ENCODE measurements at places on chromosomes 13 and 19.

- DNase-seq = no peak
Observed at GRCh38 chr13:81686877-81687276, 1346.0 kb upstream of the SPRY2 start.

GRCh38 chr13:61149331-61149730 is 266.3 kb downstream of the PCDH20 start:
- no peak for DNase-seq

- DNase-seq = no peak
Observed at GRCh38 chr19:55902080-55902751, 29.9 kb downstream of the NLRP13 start.

DNA sequence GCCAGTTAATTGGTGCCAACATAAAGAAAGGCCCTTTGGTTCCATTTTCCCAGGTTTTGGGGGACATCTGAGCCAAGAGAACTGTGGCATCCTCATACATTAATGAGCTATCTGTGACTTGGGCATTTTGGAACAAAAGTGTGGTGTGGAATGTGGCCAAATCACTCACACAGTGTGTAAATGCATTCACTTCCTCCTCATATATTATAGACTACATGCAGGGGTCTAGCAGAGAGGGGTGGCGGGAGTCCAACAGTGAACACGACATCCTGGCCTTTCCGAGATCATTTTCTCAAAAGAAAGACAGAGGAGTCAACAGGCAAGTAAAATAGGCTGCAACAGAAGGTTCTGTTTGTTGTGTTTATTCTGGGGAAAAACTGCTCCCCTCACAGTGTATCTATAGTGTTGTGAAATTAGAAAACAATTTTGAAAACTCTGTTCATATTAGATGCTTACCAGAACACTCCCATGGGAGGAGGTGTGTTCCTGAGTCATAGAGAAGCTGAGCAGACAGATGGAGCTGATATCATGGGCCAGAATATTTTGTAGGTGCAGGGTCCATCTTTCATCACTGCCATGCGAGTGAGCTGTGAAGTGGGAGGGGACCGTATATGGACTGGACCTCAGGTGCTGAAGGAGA is 36.9 kb downstream of the PABPC3 start:
- DNase-seq = no peak

- no peak for DNase-seq
Observed at GRCh38 chr13:32178763-32179162, 136.4 kb downstream of the ZAR1L start.

DNA sequence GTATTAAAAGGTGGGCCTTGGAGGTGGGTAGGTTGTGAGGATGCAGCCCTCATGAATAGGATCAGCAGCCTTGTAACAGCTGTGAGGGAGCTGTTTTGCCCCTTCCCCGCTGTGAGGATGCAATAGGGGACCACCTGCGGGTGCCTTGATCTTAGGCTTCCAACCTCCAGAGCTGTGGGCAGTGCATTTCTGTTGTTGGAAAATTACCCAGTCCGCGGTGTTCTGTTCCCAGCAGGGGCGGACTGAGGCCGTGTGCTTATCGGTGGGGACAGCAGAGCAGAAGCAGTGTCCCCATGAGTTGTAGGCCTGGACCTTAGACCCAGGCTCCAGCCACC is 54.8 kb upstream of the TEX29 start:
- no peak for DNase-seq

DNA sequence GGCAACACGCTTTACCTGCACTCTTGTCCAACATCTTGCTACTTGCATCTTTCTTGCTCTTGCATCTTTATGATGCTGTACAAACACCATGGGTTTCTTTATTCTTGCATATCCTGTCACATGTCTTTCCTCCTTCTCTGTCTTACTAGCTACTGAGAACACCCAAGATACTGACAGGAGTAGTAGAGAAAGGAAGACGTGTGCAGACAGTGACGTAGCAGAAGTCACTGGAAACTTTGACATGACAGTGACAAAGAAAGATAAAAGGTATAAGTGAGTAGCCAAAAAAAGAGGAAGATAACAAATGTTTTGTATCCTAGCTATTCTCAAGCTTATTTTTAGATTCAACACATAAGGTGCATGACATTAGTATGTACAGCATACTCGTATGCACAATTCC is 34.2 kb downstream of the TRPC4 start:
- DNase-seq = no peak

- DNase-seq = no peak
Observed at GRCh38 chr19:5006201-5006600, 37.3 kb downstream of the KDM4B start.

DNA sequence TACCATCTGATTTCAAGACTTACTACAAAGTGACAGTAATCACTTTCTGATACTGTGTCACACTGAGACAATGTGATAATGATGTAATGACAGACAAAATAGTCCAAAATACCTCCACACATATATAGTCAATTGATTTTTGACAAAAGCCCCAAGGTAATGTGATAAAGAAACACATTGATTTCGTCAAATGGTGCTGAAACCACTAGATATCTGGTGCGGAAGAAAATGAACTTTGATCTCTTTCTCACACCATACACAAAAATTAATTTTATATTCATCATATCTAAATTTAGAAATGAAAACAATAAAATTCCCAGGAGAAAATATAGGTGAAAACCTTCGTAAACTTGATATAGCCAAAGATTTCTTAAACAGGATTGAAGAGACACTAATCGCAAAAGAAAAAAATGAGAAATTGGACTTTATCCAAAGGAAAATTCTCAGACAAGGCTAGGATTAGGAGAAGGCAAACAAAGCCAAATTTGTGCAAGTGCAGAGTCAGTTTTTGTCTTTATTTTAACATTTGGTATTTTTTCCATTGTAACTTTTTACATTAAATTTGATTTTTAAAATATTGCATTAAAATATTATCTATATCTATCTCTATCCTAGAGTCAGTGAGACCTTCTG is 739.9 kb downstream of the DIAPH3 start:
- DNase-seq = no peak

GRCh38 chr19:604355-604754 is 14.7 kb downstream of the HCN2 start:
- no peak for DNase-seq

GRCh38 chr13:85373322-85373721 is 425.9 kb downstream of the SLITRK6 start:
- DNase-seq = no peak

- peak; percentile 44 for DNase-seq
Observed at GRCh38 chr19:35935911-35936737, at the start of gene LRFN3. Gene LRFN3 (plus strand): TSS chr19:35936374. CDS start chr19:35939426, 3,052 bp downstream.

GRCh38 chr13:73168226-73168952 is 109.6 kb downstream of the KLF5 start:
- no peak for DNase-seq

- DNase-seq = no peak
Observed at GRCh38 chr19:19399733-19400433, 5.6 kb upstream of the GATAD2A start.

- DNase-seq = no peak
Observed at GRCh38 chr13:84870190-84870589, 929.0 kb downstream of the SLITRK6 start.

DNA sequence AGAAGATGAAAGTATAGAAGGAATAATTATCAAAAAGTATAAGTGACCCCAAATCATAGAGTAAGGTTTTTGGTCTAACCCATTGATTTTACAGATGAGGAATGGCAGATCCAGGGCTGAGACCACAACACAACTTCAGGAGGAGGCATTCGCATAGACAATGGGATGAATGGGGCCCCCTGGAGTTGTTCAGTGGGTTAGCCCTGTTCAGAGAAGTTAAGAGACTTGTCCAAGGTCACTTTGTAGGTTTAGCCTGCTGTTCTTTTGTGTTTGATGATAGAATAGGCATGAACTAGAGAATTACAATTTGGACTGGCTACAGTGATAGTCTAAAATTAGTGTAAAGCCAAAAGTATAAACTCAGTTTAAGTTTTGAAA is 233.9 kb downstream of the KCNRG start:
- DNase-seq = no peak

DNA sequence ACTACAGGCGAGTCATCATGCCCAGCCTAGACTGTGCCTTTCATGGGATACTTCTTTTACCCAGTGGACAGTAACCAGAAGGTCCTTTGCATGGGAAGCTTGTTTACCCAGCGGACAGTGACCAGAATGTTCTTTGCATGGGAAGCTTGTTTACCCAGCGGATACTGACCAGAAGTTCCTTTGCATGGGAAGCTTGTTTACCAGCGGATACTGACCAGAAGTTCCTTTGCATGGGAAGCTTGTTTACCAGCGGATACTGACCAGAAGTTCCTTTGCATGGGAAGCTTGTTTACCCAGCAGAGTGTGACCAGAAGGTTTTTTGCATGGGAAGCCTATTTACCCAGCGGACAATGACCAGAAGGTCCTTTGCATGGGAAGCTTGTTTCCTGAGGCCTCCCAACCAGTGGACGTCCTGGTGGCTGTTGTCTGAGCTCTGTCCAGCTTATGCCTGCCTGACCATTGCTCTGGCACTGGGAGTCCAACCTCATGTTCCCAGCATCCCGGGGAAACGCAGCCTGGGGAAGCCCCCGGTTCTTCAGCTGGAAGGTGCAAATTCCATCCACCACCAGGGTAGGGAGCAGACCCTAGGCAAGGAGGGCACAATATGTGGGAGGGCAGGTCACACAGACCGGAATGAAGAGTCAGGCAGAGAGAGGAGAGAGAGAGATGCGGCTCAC is 41.6 kb upstream of the PDCD5 start:
- no peak for DNase-seq

GRCh38 chr19:33740811-33741396 is 55.8 kb upstream of the KCTD15 start:
- DNase-seq = no peak

DNA sequence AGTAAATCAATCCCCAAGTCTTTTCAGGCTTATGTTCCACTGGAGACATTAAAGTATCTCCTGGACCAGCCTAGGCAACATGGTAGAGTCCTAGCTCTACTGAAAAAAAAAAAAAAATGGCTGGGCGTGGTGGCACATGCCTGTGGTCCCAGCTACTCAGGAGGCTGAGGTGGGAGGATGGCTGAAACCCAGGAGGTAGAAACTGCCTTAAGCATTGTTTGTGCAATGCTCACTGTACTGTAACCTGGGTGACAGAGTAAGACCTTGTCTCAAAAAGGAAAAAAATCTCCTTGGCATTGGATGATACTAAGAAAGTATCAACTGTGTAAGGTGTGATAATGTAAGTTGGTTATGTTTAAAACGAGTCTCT is 8.8 kb downstream of the KLK8 start:
- no peak for DNase-seq

- DNase-seq = no peak
Observed at GRCh38 chr19:35882114-35882832, 13.9 kb downstream of the APLP1 start.

GRCh38 chr13:113669231-113669754 is 2.3 kb downstream of the GRK1 start:
- no peak for DNase-seq

DNA sequence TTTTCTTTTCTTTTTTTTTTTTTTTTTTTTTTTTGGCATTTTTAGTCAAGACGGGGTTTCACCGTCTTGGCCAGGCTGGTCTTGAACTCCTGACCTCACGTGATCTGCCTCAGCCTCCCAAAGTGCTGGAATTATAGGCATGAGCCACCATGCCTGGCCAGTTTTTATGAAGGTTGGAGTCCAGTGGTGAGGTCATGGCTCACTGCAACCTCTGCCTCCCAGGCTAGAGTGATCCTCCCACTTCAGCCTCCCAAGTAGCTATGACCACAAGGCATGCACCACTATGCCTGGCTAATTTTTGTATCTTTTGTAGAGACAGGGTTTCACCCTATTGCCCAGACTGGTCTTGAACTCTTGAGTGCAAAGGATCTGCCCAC is 4.2 kb downstream of the SNRPA start:
- no peak for DNase-seq

- no peak for DNase-seq
Observed at GRCh38 chr13:36142735-36143134, 11.6 kb upstream of the DCLK1 start.

DNA sequence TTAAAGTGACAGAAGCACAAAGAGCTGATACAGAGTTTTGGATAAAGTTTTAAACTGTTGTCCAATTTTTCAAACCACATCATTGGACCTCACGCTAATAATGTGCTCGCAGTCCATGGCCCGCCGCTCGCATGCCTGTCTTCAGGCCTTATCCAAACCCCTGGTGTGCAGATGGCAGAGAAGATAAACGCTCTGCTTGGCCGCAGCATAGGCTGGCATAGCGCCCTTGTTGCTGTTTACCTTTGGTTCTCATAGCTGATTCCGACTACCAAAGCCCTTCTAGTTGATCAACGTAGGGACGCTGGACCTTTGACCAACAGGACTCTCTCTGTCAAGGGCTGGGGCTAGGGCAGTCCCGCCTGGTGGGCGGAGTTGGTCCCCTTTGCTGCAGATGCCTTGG is 23.5 kb upstream of the QTRT1 start:
- no peak for DNase-seq

- no peak for DNase-seq
Observed at GRCh38 chr13:75798353-75799255, 162.5 kb downstream of the LMO7 start.

- DNase-seq = no peak
Observed at GRCh38 chr19:16457954-16458331, 13.8 kb downstream of the EPS15L1 start.

DNA sequence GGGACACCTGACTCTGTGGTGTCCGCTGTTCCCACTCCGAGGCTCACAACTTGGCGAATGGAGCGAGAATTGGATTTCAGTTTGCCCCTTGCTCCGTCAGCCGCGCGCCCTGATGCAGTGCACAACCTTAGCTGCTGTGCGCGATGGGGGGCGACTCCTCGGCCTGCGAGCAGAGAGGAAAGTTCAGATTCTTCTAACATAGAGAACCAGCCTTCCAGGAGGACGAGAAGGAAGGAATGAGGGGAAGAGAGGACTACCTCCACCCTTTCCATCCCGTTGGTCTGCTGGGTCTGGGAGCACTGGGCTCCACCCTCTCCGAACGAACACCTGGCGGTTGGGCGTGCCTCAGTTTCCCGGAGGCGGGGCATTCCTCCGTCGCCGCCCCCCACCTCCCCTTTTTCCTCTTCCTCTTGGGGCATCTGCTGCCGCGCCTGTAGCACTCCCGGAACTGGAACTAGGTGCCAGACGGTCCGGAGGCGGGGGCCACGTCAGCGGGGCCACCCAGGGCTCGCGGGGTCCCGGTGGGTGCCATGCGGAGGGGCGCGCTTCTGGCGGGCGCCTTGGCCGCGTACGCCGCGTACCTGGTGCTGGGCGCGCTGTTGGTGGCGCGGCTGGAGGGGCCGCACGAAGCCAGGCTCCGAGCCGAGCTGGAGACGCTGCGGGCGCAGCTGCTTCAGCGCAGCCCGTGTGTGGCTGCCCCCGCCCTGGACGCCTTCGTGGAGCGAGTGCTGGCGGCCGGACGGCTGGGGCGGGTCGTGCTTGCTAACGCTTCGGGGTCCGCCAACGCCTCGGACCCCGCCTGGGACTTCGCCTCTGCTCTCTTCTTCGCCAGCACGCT is at the start of gene KCNK6:
Gene KCNK6 (plus strand): TSS at position 425 of the 838 bp plus-strand sequence. CDS start 106 bp downstream, at position 531.
- DNase-seq = peak; percentile 41

DNA sequence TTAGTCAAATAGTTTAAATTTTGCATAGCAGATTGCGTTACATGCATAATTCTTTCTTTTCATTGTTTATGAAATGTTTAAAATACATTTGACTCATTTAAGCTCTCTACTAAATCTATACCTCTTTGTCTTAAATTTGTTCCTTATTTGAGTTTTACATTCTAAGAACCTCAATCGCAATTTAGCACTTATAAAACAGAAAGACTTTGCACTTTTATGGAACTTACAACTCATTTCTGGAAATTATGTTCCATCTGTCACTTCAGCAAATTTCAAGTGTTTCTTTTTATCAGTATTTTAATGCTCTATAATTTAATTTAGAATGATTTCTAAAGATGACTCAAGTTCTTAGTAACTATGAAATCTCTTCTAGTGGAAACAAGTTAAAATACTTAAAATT is 1505.8 kb upstream of the SPRY2 start:
- no peak for DNase-seq

GRCh38 chr13:113317031-113317430 is 20.0 kb downstream of the LAMP1 start:
- DNase-seq = no peak

GRCh38 chr13:73366241-73366640 is 307.4 kb downstream of the KLF5 start:
- DNase-seq = no peak

Data from stimulated activated CD4-positive, alpha-beta T cell treated with anti-CD3 and anti-CD28 coated beads, Interleukin-2, amount 100 ng/mL, for 4 hours (primary cell).